ENCODE measurements at places on chromosomes 2 and 18.

DNA sequence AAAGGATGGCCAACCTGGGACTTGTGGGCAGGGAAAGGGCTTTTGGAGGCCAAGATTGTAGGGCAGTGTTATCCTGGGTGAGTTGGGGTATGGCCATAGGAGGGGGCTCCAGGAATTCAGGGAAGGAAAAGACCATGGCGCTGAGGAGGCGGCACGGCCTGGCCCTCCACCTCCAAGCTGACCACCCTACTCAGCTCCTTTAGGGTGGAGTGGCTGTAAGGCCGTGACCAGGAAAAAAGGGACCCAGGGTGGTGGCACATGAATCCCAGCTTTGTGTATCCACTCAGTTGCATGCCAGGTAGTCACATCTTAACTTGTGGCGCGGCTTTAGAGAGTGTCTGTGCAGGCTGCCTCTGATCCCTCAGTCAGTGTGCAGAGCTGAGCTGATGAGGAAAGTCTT, 168.1 kb downstream of the AGAP1 start:
- DNase-seq: no peak

DNA sequence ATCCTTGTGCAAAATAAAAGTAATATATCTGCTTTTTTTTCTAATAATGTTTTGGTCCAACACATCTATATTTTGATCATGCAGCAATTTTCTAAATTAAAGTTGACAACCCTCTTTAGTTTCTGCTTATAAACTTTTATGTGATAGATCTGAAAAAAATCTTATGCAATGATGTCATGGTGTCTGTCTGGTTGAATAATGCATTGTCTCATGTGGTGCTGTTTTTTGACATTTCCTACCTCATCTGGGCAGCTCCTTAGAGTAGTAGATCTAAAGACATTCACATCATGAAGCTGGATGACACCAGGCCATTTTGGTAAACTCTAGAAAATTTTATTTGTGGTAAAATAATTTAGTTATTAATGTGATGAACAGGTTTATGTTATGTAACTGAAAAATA, 106.8 kb upstream of the FN1 start:
- no peak for DNase-seq

GRCh38 chr2:118903551-118904479, 38.2 kb upstream of the MARCO start:
- DNase-seq: no peak

- DNase-seq: no peak
Measured at GRCh38 chr2:60317844-60318243, 235.6 kb downstream of the BCL11A start.

GRCh38 chr2:12806549-12807242, 90.0 kb downstream of the TRIB2 start:
- no peak for DNase-seq

DNA sequence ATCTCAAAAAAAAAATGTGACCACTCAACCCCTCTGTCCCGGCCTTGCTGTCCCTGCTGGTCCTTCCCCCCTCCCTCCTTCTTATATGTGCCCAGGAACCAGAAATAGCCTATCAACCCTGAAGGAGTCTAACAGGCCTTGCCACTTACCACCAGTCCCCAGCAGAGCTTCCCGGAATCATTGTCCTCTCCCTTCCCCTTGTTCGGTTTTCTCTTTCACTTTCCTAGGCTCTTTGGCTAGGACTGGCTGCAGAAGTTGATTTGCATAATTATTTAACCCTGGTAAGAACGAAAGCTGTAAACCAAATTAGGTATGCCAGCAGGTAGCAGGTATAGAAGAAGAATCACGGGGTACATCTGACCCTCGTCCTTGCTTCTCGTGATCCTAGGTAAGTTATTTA, 72.6 kb upstream of the ZNF532 start:
- no peak for DNase-seq

- no peak for DNase-seq
Measured at GRCh38 chr2:227509824-227510619, 38.1 kb downstream of the AGFG1 start.

DNA sequence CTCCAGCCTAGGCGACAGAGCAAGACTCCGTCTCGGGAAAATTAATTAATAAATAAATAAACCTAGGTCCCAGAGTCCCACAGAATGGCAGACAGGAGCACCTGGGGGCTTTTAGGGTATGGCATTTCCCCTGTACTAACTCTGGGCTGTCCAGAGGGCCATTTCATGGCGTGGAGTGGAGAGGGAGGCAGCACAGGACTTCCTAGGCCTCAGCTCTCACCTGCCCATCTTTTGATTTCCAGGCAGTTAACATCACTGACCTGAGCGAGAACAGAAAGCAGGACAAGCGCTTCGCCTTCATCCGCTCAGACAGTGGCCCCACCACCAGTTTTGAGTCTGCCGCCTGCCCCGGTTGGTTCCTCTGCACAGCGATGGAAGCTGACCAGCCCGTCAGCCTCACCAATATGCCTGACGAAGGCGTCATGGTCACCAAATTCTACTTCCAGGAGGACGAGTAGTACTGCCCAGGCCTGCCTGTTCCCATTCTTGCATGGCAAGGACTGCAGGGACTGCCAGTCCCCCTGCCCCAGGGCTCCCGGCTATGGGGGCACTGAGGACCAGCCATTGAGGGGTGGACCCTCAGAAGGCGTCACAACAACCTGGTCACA, 5.1 kb downstream of the IL1RN start:
- DNase-seq: no peak

DNA sequence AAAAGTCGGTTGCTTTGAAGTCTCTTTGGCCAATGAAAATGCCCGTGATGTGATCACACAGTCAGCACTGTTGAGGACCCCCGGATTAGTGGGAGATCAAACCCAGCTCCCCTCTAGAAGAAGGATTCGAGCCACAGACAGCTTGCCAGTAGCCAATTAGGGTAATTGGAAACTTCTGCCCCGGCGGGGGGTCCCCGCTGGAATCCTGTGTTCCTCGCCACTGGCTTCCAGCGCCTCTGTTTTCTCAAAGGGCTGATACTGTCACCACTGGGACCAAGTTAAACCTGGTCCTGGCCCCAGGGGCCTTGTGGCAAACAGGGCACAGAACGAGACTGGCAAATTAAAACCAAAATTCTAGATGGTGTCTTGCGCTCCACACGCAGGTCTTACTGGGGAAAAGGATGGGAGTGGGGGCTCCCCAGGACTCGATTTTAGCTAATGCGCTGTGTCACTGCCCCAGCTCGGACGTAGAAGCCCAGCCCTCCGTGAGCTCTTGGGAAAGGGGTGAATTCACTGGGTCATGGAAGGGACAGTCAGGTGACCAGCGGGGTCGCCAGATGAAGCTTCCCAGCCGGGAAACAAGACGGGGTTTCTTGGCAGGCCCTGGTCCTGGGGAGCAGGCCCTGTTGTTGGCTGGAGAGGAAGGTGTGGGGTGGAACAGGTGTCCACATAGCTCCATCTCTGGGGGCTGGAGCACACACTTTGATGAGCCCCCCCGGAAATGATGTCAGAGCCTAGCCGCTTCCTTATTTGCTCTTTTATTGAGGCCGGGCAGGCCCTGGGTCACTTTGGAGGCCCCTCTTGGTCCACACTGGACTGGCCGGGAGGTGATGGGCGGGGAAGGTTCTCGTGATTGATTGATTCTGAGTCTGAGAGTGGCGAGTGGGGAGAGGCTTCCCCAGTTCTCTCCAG, 90.2 kb downstream of the SMAD7 start:
- DNase-seq: no peak

DNA sequence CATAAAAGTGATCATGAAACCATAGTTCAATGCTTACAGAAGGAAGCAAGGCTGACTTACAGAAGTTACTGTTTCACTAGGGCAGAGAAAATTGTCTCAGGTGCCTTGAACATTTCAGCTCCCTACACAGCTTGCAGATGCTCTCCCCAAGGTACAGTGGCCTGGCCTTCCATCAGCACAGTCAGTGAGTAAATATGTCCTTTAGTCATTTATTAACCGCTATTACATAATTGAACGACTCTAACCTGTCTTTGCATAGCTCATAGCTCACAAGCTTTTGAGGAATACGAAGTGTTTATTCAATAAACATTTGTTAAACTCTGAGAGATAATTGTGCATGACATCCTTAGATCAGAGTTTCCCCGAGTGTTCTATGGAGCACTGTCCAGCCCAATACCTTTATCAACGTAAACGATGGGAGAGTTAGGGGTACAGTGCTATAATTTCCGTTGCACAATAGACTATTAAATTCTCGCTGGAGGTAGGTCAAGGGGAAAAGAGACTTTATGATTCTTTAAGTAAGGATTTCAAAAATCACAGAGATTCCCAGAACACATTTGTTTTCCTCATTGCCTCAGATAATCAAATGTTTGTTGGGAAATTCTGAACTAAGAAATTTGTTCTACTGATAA, 677.8 kb downstream of the TSN start:
- no peak for DNase-seq

- no peak for DNase-seq
Measured at GRCh38 chr18:22778996-22779395, 154.1 kb upstream of the RBBP8 start.

DNA sequence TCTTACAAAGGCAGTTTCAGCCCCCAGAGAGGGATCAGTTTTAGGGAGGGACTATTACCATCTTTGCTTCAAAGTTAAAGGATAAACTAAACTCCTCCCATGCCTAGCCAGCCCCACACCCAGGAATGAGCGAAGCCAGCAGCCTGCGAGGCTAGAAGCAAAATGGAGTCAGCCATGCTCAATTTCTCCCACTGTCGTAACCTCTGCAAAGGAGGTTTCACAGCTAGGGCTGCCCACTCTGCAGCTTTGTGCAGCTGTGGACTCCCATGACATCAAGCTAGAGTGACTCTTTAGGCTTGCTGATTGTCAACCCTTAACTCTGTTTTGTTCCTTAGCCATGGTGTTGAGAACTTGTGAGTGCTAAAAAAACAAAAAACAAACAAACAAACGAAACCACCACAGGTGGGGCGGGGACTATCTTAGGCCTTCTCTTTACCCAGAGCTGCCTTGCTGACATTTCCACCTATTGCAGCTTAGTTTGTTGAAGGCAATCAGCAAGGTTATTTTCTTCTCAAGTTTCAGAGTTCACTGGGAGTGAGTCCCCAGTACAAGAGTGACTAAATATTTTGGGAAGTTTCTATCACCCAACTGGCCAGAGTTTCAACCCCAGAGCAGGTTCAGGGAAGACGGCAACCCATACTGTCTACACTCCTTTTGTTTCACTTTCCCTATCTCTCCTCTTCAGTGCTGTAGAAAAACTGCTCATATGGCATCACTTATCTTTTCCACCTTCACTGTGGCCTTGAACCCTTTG, 592.1 kb downstream of the XIRP2 start:
- DNase-seq: no peak

- no peak for DNase-seq
Measured at GRCh38 chr2:237305579-237305978, 108.4 kb downstream of the COL6A3 start.

- no peak for DNase-seq
Measured at GRCh38 chr2:25615386-25615785, 58.0 kb downstream of the DTNB start.

- peak; percentile 43 for DNase-seq
Measured at GRCh38 chr2:48332286-48332685, 197.7 kb upstream of the STON1 start.

DNA sequence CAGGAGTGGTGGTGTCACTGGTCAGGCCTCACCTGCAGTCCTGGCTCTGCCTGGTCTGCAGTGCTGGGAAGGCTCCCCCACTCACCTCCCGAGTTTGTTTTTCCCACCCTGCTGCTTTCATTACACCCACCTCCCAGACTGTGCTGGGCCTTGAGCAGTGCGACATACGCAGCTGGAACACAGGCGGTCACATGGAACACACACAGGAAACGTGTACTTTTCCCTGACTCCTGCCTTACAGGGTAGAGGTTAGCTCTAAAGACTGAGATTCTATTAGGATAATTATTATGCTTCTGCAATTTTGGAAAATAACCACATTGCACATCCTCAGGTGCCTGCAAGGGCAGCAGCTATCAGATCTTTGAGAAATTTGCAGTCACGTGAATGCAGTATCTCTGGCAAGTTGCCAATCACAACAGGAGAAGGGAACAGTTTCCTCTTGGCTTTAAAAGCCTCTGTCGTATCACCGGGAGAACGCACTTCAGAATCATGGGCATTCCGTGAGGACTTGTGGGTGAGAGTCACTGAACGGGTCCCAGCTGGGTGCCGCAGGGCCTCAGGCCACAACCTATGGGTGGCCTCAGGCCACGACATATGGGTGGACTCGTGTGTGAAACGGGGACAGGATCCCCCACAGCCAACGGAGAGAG, 136.5 kb downstream of the ZNF236 start:
- no peak for DNase-seq

- DNase-seq: no peak
Measured at GRCh38 chr2:22486343-22486742, 898.6 kb upstream of the KLHL29 start.

GRCh38 chr2:214881647-214882202, 72.2 kb upstream of the BARD1 start:
- DNase-seq: no peak

- no peak for DNase-seq
Measured at GRCh38 chr2:41216978-41217377, 765.1 kb upstream of the SLC8A1 start.

GRCh38 chr2:158546412-158547144, 89.8 kb downstream of the PKP4 start:
- DNase-seq: no peak

GRCh38 chr2:173747035-173747434, 218.1 kb downstream of the SP3 start:
- no peak for DNase-seq

GRCh38 chr2:149797030-149797429, 209.5 kb upstream of the MMADHC start:
- no peak for DNase-seq

DNA sequence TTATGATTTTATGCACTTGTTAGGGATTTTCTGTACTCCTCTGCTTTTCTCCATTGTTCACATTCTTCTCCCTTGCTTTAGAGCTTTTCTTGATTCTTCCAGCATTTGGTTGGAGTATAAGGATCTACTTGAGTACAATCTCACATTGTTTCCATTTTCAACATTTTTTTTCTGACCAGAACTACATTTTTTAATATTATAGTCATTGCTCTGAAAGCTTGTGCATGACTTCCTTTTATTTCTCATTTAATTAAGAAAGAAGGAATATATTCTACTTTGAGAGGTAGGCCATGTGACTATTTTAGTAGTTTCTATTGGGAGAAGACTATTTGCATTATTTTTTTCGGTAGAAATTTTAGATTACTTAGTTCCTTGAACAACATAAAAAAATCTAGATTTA, 200.4 kb downstream of the TMEM247 start:
- no peak for DNase-seq

DNA sequence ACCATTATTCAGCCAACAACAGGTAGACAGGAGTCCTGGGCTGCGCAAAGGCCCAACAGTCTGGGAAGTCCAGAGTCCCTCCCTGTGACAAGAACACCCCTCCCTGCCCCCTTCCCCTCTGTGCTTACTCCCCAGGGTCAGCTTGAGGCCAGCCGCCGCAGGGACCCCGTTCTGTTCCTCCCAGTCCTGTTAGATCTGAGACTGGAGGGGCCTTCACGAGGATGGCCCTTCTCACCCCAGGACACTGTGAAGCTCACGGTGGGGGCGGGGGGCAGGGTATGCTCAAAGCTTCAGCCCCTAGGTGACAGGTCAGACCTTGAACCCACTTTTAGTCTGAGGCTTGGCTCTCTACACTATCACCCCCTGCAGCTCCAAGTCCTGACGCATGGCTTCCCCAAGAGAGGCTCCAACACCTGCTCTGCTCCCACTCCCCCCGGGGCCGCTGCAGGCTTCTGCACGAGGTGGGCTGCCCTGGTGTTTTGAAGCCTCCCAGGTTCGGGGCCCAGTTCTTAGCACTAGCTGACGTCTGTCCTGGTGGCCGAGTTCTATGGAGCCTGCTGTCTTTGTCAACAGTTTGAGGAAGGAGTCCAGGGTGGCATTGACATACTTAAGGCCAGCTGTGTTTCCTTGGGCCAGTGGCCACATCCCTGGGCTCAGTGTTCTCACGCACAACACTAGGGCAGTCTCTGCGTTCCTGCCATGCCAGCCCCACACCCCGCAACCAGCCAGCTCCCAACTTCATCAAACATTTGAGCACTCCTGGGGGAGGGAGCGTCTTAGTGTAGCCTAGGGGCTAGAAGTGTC, 37.2 kb upstream of the HPCAL1 start:
- no peak for DNase-seq

All from CD4-positive, alpha-beta T cell treated with Interferon alpha-2 for 1 hour (primary cell).